Prostate gland (tissue), 2 donors: ENCODE measurements at places on chromosomes 11 and 22.

DNA sequence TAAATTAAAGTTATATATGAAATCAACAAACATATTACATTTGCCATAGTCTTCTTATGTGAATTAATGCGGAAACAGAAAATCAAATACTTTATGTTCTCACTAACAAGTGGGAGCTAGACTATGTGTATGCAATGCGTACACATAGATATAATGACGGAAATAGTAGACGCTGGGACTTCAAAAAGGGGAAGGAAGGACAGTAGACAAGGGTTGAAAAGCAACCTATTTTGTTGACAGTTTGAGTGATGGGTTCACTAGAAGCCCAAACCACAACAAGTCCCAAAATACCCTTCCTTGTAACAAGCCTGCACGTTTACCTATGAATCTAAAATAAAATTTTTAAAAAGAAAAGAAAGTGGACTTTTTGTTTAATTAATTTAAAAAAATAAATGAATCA, 430.8 kb upstream of the CNTN5 start:
- DNase-seq, result no peak

- no peak for DNase-seq
These were observed 223.9 kb downstream of the CNTN5 start for GRCh38 chr11:99244613-99245012.

- DNase-seq, result no peak
These were observed 926 bp downstream of the PRR5L start for GRCh38 chr11:36296884-36297543.

DNA sequence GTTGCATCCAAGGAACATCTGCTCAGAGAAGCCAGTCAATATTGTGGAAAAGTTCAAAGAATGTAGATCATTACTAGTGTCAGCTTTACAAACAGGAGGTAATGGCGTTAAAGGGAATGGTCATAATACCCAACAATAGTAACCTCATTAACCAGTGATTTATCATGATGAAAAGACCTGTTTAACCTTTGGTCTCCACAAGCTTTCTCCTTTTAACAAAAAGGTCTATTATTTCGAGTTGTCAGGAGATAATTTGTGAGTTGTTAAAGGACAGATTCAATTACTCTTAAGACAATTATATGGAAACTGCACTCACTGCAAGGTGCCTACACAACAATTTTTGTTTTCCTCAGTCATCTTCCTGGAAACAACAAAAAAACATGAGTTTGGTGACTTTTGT, 73.8 kb upstream of the HTATIP2 start:
- DNase-seq, result no peak

GRCh38 chr11:68994894-68995285, 14.1 kb upstream of the MRGPRD start:
- DNase-seq, result no peak

- no peak for DNase-seq
These were observed 109.5 kb downstream of the CCDC81 start for GRCh38 chr11:86483940-86484794.

DNA sequence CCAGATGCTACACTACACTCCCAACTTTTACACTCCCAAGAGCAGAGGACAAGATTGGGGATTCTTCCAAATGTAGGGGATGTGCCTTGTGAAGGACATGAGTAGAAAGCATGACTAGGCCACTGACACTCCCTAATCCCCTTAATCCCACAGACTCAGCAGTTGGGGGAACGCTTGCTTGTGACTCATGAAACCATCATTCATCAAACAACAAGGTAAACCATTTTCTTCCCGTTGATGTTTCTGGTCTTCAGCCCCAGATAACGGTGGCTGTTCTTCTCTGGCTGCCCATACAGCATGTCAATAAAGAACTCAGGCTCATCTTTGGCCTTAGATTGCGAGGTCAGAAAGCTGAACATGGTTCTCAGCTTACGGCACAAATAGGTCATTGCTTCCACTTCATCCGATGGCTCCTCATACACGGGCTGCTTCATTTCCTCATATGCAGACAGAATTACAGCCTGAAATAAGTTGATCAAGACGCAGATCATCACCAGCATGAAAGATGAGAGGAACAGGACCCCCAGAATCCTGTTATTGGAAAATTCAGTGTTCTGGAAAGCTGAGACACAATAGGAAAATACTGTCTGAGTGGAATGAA, 6.4 kb upstream of the CDPF1 start:
- no peak for DNase-seq

DNA sequence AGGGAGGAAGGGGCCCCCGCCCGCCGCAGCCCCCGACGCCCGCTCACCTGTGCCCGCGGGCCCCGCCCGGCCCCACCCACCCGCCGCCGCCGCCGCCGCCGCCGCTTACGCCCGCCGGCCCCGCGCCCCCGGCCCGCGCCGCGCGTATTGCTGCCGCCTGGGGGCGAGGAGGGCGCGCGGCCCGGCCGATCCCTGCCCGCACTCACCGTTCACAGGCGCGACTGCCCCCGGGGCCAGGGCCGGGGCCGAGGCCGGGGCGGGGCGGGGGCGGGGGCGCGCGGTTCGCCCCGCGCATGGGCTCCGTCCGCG, 212 bp downstream of the HRAS start:
- no peak for DNase-seq

- DNase-seq, result no peak
These were observed 47.9 kb downstream of the STIM1 start for GRCh38 chr11:3903207-3903896.
